ENCODE measurements at places on chromosomes 7 and 10.

DNA sequence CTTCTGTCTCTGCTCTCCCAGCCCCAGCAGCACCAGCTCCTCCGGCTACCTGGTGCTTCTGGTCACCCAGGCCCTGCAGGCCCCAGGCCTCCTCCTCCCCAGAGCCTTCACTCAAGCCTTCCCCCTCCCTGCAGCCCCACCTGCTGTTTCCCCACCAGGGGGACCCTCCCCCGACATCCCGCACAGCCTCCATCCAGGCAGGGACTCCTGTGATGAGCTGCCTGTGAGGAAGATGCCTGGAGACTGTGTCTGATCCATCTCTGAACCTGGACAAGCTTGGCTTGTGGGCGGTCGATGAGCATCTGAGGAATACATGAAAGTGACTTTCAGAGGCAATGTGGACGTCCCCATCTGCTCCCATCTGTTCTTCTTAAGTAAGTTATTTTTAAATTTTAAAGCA is 45.0 kb downstream of the RAMP3 start:
- DNase-seq = no peak

- DNase-seq = no peak
Observed at GRCh38 chr10:29517352-29517923, 117.3 kb downstream of the SVIL start.

- no peak for DNase-seq
Observed at GRCh38 chr10:68697106-68697505, 23.9 kb upstream of the CCAR1 start.

DNA sequence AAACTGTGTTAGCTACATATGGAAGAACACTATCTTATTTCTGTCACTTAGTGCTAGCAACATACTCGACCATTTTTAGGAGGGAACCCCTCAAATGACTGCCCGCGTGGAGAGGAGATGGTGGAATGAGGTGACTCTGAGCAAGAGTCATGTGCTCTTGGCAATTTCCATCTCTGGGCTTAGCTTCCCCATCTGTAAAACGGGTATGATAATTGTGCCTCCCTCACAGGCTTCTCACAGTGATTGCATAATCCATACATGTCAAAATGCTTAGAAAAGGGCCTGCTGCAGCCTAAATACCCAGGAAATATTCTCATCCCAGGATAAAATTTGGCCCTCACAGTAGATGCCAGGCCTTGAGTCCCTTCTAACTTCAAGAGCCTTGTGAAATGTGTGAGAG is 86.6 kb downstream of the WDFY4 start:
- no peak for DNase-seq

DNA sequence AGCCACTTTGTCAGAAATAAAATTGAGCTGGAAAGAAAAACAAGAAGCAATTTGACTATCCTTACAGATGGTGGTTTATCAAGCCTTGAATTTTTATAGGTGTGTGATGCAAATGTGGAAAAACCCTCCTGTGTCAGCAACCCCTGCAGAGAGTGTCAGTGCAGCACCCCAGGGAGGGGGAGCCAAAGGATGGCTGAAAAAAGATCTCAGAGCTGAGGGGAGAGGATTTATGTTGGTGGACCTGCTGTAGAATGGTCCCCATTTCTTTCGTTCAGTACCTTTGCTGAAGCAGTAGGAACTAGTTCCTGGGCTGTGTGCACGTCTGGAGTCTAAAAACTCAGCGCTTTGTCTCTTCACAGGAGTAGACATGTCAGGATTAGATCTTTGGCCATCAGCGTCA is 239.0 kb downstream of the PHTF2 start:
- no peak for DNase-seq

DNA sequence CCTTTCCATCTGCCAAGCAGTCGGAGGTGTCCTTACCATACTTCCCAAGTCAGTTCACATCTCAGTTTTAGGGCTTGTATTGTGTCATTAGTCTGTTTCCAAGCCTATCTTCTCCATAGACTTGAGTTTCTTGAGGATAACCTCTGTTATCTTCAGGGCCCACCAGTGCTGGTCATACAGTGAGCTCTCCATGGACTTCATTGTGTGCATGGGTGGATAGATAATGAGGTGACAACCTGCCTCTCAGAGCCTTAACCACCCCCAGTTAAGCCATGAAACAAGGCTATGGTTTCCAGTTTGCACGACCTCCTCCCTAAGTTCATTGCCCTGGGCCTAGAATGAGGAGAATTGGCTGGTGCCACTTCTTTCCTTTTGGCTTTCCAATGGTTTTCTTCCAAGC is 38.5 kb upstream of the WAC start:
- DNase-seq = peak; percentile 21

GRCh38 chr10:7481368-7481765 is 70.5 kb upstream of the SFMBT2 start:
- DNase-seq = no peak

- no peak for DNase-seq
Observed at GRCh38 chr7:99340659-99341058, 15.0 kb downstream of the ARPC1A start.

GRCh38 chr7:1883031-1883761 is 213.1 kb downstream of the ELFN1 start:
- peak; percentile 51 for DNase-seq

GRCh38 chr7:105693576-105693975 is 112.3 kb upstream of the EFCAB10 start:
- DNase-seq = no peak

DNA sequence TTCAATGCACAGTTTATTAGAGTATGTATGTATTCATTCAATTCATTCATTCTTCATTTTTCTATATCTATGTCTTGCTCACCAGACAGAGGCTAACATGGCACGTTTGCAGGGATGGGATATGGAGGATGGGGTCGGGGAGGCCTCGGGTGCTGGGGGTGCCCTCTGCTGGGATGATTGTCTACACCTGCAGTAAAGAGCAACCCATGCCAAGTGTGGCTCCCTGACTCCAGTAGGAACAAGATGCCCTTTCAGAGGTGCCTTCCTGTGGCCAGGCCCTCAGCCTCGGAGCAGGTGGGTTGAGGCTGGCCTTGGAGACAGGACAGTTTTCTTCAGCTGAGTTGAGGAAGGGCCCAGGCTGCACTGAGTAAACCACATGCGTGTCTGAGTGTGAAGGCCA is 157.2 kb downstream of the SH2D4B start:
- no peak for DNase-seq

GRCh38 chr10:131206111-131206995 is 105.2 kb downstream of the TCERG1L start:
- DNase-seq = no peak

DNA sequence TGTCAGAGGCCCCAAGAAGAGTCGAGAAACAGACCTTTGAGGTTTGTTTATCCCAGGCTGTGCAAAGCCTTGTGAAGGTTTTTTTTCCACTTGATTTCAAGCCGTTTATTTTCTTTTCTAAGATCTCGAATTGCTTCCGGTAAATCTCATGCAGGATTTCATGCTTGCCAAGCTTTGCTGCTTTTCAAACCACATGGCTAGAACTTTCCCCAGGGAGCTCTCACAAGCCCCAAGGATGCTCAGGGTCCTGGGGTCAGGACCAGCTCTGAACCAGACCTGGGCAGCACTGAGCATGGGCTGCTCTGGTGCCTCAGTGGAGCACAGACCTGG is 48.0 kb upstream of the AQP1 start:
- no peak for DNase-seq

GRCh38 chr7:36092221-36092771 is 60.8 kb upstream of the EEPD1 start:
- DNase-seq = no peak

DNA sequence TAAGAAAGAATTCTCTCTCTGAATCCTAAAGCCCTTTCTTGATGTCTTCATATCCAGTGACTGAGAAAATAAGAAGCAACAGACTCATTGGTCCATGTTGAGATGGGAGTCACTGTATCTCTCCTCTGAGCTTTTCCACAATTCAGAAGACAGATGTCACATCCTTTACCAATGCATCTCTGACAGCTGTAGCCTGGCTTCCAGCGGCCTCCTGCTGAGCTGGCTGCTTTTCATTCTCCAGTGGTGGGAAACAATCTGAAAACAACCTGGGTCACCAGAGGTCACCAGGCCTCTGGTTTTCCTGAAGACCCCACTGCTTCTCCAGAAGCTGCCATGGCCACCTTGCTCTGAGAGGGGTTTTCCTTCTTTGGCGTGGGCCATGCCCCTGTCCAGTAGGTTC is 18.3 kb upstream of the RPA3 start:
- no peak for DNase-seq

GRCh38 chr10:113305871-113306270 is 247.0 kb upstream of the HABP2 start:
- DNase-seq = no peak

- DNase-seq = no peak
Observed at GRCh38 chr7:35504365-35504764, 190.6 kb downstream of the HERPUD2 start.

DNA sequence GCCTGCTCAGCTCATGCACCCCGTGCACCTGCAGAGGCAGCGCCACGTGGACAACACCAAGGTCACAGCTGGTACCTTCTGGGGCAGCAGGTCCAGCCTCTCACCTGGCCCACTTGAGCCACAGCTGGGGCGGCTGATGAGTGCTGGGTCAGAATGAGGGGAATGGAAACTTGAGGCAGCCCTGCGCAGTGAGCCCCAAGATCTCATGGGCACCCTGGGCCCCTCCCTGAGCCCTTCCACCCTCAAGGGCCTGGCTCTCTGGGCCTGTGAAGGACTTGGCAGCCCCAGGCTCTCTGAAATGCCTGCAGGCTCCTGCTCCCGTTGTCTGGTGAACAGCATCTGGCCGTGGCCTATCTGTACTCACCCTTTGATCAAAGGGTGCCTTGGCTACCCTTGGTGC is 112.7 kb downstream of the TCERG1L start:
- DNase-seq = no peak

DNA sequence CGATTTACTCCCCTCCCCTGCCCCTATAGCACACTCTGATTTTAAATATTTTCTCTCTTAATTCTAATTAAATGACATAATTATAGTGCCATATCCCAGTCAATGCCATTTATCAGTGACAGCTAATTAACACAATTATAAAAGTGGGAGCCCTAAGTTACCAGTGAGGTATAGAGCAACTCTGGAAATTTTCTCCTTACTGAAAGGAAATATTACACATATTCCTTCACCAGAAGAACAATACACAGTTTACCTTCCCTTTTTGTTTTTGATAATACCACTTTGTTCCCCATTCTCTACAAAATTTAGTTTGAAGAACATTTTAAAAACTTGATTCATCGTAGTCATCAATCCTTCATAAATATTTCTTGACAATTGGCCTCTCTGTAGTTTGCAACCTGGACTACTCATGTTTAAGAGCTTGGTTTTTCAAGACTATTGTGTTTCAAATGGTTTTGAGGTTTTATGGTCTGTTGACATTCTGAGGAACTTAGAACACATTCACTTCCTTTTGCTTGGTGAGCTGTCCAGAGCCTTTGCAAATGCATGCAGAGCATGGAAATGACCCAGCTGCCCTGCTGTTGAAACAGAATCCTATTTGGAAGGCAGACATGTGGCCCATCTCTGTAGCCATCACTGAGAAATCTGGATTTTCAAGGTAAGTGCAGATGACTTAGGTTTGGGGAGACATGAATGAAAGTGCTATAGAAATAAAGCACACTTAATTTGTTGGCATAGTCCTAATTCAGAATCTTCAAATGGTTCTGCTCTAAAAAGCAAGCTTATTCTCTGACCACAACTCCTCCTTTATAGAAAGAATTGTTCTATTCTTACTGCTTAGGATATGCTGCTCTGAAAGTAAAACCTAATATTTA is at the start of gene GPR141:
TSS of gene GPR141 (plus strand) at position 521 of the 875 bp plus-strand sequence. CDS start 56,628 bp downstream, outside the sequence.
- DNase-seq = no peak

DNA sequence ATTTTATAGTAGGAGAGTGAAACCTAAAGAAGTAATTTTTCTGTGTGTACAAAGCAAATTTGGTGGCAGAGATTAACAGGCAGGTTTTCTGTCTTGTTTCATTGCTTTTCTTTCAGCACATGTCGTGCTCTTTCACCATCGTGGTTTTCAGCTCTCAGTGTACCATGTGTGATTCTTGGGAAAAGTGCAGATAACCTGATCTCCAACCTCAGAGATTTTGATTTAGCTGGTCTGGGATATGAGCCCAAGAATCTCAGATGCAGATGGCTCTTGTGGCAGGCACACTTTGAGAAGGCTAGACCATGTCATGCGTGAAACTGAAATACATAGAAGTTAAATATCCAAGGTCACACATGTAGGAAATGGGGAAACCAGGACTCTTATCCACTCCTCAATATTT is 317.4 kb downstream of the EXOC4 start:
- no peak for DNase-seq

- DNase-seq = no peak
Observed at GRCh38 chr7:72023926-72024325, 388.2 kb downstream of the CALN1 start.

GRCh38 chr10:47389619-47390018 is 5.5 kb upstream of the ZNF488 start:
- DNase-seq = no peak

- no peak for DNase-seq
Observed at GRCh38 chr7:42471573-42472174, 234.7 kb upstream of the GLI3 start.

- DNase-seq = no peak
Observed at GRCh38 chr10:100349672-100350071, 2.6 kb downstream of the SCD start.

DNA sequence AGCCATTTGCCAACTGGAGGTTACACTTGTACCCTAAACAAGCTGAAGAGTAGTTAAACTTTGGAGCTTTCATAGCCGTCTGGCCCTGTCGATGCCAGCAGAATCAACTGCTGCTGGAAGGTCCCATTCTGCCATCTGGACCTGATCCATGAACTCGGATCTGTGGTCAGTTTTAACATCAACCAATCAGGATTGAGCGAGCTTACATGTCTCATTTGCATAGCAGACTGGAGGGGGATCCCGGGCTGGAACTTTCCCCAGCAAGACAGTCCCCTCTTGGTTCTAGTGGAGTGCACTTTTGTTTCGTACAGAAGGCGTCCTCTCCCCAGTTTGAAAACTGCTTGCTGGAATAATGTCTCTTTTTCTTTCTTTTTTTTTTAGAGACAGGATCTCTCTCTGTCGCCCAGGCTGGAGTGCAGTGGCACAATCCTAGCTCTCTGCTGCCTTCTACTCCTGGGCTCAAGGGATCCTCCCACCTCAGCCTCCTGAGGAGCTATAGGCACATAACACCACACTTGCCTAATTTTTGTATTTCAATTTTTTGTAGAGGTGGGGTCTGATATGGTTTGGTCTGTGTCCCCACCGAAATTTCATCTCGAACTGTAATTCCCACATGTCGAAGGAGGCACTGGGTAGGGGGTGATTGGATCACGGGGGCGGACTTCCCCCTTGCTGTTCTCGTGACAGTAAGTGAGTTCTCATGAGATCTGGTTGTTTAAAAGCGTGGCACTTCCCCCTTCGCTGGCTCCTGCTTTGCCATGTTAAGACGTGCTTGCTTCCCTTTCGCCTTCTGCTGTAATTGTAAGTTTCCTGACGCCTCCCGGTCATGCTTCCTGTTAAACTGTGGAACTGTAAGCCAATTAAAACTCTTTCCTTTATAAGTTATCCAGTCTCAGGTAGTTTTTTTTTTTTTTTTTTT is 42.8 kb upstream of the SEPHS1 start:
- DNase-seq = no peak
